Myocyte (in vitro differentiated cells): ENCODE measurements at places on chromosomes 2 and 18.
A peak's percentile ranks its signal among the peaks of the same experiment; 100 is the strongest.

- DNase-seq, result no peak
Measured at GRCh38 chr2:207061181-207061580, 104.6 kb downstream of the KLF7 start.

- no peak for DNase-seq
Measured at GRCh38 chr18:25896956-25897355, 193.5 kb downstream of the SS18 start.

- DNase-seq, result no peak
Measured at GRCh38 chr2:207450186-207450585, 79.6 kb upstream of the CREB1 start.

DNA sequence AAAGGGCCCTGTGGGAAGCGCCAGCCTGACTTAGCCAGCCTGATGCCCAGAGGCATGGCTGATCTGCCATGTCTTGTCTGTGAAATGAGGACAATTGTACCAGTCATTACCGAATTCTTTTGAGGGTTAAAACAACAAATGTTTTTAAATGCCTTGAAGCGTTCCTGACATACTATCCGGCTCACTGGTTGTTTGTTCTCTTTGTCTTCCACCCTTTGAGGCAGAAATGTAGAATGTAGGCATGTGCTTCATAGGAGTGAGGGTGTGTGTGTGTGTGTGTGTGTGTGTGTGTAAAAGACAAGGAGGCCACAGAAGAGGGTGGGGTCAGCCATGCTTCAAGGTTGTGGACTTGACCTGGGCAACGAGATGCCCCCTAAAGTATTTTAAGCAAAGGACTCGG lies 35.5 kb downstream of the TGFBRAP1 start:
- no peak for DNase-seq

DNA sequence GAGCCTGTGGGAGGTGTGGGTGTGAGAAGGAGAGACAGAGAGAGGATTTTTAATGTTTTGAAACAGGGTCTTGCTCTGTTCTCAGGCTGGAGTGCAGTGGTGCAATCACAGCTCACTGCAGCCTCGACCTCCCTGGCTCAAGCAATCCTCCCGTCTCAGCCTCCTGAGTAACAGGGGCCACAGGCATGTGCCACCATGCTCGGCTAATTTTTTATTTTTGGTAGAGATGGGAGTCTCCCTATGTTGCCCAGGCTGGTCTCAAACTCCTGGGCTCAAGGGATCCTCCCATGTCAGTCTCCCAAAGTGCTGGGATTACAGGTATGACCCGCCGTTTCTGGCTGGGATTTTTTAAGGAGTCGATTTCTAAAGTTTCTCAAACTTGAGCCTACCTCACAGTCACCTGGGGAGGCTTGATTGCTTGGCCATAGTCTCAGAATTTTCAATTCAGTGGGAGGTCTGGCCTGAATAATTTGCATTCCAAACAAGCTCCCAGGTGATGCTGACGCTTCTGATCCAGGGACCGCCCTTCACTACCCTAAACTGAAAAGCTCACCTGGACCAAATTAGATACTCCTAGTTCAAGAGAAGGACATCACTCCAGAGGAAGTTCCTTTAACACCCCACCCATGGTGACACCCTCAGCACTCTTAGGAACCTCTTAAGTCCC lies 70.8 kb upstream of the SLC1A4 start:
- DNase-seq, result no peak

- no peak for DNase-seq
Measured at GRCh38 chr18:71304856-71305255, 1016.0 kb downstream of the SOCS6 start.

DNA sequence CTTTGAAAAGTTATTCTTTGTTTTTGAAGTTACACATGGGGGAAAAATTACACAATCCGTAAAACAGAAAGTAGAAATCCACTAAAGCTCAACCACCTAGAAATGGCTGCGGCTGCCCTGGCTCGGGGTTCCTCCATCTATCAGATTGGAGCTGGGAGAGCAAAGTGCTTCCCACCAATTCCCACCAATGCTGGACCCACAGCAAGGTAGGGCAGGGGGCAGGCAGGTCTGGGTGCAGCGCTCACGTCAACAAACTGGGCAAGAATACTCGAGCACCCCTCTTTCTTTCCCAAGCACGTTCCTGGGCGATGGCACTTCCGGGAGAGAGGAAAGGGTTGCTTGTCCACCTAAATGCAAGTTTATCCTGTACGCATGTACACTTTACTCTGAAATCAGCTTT lies 217.6 kb downstream of the NDUFA10 start:
- no peak for DNase-seq

DNA sequence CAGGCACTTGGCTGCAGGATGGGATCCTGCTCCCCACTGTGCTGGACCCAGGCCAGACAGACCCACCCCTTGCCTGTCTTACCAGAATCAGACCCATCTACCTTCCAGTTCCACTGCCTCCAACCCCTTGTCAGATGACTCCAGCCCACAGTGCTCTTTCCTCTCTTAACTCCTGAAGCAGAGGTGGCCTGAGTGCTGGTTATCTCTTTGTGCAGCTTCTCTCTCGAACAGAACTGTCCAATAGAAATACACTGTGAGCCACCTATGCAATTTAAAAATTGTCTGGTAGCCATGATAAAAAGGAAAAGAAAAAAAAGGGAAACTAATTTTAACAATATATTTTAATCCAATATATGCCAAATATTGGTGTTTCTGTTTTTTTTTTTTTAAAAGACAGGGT lies 160.2 kb upstream of the SMAD2 start:
- DNase-seq, result no peak

GRCh38 chr2:118046634-118047210 lies 32.9 kb upstream of the CCDC93 start:
- DNase-seq, result peak; percentile 57

- DNase-seq, result peak; percentile 28
Measured at GRCh38 chr2:163878718-163879117, 142.9 kb upstream of the FIGN start.

DNA sequence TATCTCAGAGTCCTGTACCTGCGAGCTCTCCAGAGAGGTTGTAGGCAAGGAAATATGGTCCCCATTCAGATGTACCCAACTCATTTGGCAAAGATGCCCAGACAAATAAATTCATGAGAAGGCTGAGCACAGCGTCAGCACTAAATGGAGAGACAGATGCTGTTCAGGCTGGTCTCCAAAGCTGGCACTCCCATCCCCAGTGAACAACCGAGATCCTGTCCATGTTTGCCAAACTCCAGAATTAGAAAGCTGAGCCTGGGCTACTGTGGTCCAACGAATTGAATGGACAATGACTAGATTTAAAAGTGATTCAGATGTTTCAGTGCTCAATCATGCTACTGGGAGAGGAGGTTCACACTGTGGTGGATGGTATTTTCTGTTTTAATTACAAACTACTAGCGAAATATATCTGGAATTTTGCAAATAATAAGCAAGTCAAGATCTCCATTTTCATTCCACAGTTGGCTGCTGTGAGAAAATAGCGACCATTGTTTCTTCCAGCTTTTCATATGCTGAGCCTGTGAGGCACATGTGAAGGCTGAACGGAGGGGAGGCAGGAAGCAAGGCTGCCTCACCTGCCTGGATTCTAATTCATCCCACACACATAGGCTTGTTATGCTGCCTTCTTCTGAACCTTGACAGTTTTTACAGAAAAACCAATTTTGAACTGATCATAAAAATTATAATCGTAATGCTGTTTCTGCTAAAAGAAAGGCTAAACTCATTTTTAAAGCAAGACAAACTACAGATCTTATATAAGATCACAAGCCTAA lies 22.6 kb upstream of the DAPL1 start:
- peak; percentile 94 for DNase-seq

DNA sequence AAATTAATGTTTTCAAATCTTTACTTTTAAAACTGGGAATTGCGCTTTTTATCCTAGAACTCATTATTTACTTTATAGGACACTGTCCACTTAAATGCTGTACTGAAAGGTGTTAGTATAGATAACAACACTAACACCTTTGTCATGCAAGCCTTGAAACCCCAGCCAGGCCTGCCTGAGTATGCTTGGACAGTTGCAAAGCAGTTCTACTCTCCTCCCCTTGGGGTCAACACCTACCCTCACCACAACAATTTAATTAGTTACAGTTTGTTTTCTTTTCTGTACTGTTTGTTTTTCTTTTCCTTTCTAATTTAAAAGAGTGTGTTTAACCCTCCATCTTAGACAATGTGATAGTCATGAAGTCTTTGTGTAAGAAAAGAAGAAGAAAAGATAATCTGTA lies 18.9 kb upstream of the FAM98A start:
- no peak for DNase-seq

DNA sequence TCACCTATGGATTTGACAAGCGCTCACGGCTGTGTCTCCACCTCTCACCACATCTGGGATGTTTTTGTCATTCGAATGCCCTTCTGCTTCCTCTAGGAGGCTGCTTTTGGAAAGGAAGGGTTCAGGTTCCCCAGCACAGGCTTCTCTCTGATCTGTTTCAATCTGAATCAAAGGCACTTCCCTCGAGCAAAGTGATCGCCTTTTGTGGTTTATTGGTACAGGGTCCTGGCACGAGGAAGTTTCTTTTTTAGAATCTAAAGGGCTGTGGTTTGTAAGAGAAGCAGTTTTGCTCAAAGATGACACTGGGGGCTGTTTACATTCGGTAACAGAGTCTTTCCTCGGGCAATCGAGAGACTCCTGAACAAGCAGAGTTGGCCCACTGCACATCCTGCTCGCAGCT lies 145.0 kb downstream of the DAW1 start:
- no peak for DNase-seq

DNA sequence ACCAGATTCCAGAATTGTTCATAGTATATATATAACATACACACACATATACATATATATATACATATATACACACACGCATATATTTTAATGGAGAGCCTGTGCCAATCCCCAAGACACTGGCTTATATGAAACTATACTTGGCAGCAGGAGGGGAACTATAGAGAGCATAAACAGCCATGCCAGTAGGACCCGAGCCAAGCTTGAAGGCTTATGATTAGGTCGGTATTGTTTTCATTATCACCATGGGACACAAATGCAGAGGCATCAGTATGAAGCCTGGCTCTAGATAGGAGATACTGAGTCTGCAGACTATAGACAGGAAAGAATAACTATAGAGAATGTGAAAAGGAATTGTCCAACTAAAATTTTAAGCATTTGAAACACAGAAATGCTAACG lies 181.2 kb downstream of the VWC2L start:
- no peak for DNase-seq

DNA sequence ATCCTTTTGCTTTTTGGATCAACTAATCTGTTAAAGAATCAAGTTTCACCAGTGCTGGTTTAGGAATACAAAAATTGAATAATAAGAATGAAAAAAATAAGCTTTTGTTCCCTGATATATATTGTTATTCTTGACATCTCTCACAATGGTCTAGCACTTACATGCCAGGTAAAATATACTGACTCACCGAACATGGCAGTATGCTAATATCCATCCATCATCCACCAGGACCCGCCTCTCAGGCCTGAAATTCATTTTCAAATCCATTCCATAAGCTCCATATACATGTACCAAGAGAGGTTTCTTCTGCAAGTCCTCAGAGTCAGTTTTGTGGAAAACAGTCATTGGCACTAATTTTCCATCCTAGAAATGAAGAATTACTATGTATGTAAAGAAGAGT lies 32.5 kb downstream of the PREPL start:
- DNase-seq, result no peak

DNA sequence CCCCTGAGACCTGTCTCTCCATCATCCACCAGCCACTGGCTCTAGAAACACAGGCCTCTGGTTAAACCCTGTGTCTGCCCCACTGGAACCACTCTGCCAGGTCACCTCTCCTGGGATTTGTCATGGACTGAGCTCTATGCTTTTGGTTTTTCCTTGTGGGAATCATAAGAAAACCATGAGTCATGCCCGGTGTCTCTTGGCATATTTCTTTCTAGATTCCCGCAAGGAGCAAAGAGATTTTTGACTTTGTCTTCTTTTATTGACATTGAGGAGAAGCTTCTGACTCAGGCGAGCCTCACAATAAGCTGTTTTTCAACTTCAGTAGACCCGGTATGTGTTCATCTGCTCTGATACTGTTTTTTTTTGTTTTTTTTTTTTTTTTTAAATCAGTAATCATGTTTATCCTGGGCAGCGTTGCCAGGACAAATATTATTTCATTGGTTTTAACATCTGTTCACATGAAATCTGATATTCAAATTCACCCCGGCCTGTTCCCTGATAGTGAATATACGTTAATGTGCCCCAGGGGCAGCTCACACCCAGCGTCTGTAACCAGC lies 207.1 kb downstream of the ACKR3 start:
- peak; percentile 80 for DNase-seq

DNA sequence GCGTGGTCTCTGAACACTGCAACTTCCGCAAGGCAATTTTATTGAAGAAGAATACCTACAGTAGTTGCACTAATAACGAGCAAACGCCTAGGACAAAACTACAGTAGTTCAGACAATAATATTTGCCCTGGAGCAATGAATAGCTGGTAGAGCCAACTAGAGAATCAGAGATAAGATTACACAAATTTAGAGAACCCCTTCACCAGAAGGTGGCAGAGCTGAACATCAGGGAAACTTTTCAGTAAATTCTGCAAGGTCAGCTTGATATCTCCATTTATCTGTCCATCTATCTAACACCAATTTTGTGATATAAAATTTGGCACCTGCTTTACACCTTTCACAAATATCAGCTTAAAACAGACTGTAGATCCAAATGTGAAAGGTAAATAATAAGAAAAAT lies 43.8 kb downstream of the CDH19 start:
- peak; percentile 13 for DNase-seq

- DNase-seq, result no peak
Measured at GRCh38 chr18:27887287-27887686, 289.6 kb downstream of the CDH2 start.

- no peak for DNase-seq
Measured at GRCh38 chr2:225064362-225064761, 22.1 kb upstream of the DOCK10 start.

DNA sequence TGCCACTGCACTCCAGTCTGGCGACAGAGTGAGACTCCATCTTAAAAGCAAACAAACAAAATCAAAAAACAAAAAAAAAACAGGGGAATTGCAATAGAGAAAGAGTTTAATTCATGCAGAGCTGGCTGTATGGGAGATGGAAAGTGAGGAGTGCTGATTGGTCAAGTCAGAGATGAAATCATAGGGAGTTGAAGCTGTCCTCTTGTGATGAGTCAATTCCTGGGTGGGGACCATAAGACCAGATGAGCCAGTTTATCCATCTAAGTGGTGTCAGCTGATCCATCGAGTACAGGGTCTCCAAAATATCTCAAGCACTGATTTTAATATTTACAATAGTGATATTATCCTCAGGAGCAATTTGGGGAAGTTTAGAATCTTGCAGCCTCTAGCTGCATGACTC lies 45.3 kb downstream of the FRZB start:
- DNase-seq, result no peak

GRCh38 chr2:50840341-50841124 lies 191.4 kb downstream of the NRXN1 start:
- no peak for DNase-seq

DNA sequence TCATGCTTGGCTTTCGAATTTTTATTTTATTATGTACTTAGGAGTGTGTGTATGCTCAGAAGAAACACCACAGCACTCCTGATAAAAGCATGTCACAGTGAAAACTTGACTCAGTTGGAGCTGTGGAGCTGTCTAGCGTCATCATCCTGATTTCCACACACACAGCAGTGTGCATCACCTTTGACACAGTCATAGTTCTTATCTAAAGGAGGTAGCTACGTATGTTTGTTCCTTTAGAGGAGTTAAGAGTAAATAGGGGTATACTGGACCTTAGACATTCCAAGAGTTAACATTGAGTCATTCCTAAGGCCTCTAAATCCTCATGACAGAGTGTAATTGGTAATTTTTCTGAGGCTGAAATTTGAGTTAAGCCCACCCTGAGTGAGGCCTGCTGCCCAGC lies 96.9 kb downstream of the PHLPP1 start:
- no peak for DNase-seq
